ENCODE measurements at places on chromosomes 16 and 17. TPM values are rescaled to one million over a fixed set of nuclear protein-coding genes. Genes with fewer than 3 reads are reported as not detected.

MCRIP2 gene
- 16.7 TPM for total RNA-seq

HS3ST4 gene
- not detected for total RNA-seq

KRT40 gene
- not detected for total RNA-seq

TENT4B gene
- 9.7 TPM for total RNA-seq

KCNJ18 gene
- not detected for total RNA-seq

KRT33B gene
- total RNA-seq = not detected

WNK4 gene
- 1.1 TPM for total RNA-seq

NLK gene
- 10.6 TPM for total RNA-seq
